ENCODE measurements at places on chromosomes 16 and 17. TPM values are rescaled to one million over a fixed set of nuclear protein-coding genes. Genes with fewer than 3 reads are reported as not detected.

DNA sequence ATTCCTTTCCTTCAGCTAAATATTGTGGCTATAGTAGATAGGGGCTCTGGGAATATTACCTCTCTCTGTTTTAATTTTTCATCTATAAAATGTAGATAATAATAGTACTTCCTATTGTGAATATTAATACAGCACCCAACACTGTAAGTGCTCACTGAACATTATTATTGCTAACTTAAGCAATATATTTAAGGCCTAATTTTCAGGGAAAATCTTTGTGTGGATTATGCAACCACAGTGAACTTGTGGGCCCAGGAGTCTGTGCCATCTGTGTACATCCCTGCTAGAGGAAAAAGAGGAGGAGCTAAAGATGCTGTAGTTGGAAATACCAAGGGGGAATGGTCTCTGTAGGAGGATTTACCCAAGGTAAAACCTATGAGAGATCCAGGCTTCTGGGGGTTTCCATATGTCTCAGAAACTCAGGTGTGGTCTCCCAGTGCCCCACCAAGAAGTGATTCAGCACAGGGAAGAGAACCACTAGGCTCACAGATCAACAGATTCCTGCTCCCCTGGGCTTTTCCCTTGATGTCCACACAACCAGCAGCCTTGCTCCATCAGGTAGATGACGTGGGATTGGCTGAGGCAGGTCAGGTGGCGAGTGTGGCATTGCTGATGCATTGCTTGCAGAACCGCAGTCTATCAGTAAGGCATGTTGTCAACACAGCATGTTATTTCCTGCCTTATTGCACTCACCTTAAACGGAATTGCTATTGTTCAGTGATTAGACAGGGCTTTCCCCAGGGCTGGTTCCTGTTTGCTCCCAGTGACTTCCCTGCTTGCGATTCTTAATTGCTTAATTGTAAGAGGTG lies 1.6 kb upstream of the N4BP1 start:
- DNase-seq = no peak

HP gene
- 0.61 TPM for total RNA-seq

GJC1 gene
- 33.5 TPM for total RNA-seq

DNA sequence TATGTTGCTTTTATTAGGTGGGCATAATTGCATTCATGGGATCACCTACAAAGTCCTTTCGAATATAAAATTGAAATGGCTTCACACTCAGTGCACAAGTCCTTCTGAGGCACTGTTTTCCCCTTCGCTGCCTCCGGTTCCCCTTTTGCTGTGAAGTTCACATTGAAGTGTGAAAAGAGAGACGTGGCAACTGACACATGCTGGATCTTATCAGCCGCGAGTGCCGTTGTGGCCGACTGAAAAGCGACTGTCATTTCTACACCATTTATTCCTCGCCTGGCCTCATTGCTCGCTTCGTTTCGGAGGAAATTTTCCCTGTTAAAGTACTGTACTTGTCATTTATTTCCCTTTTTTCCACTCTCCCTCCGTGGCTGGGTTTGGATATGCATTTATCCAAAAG lies 423.5 kb downstream of the MAF start:
- DNase-seq = no peak

- no peak for DNase-seq
Observed at GRCh38 chr16:65817066-65817465, 549.4 kb upstream of the CDH5 start.
